ENCODE measurements at places on chromosomes 6 and 20.

DNA sequence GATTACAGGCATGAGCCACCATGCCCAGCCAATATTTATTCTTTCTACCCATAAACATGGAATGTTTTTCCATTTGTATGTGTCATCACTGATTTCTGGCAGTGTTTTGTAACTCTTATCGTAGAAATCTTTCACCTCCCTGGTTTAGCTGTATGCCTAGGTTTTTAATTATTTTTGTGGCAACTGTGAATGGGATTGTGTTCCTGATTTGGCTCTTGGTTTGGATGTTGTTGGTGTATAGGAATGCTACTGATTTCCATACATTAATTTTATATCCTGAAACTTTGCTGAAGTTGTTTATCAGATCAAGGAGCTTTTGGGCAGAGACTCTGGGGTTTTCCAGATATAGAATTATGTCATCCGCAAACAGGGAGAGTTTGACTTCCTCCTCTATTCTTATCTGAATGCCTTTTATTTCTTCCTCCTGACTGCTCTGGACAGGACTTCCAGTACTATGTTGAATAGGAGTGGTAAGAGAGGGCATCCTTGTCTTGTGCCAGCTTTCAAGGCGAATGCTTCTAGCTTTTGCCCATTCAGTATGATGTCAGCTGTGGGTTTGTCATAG lies 198.6 kb downstream of the ZDHHC14 start:
- no peak for DNase-seq

DNA sequence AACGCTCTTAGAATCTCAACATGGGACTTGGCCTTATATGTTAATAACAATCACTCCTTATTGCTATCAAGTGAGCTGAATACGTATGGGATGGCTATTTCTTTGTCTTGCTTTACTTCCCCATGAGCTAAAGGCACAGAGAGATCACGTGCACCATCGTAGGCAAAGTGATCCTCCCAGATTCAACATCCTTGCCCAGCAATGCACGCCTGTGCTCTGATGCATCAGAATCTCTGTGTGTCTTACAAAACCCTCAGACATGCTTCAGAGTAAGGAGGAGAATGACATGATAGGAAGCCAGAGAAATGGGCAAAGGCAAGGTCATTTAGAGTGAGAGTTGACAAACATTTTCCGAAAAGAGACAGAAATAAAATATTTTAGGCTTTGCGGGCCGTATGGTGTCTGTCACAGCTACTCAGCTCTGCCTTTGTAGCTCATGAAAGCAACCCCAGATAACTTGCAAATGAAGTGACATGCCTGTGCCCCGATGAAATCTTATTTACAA lies 277.6 kb upstream of the CDH4 start:
- no peak for DNase-seq

DNA sequence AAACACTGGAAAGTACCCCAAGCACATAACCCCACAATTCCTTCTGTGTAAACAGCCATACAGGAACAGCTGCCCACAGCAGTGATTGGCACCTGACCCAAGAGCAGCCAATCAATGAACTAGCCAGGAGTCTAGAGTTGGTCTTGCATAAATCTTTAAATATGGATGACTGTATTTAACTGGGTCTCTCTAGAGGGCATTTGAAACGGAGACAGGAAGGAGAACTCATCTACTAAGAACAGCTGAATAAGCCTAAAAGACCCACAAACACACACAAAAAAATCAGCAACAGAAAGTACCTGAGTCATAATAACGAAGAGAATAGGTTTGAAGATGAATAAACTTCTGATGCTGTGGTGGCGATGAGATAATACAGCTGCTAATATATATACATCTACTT lies 49.0 kb upstream of the ASF1A start:
- DNase-seq = no peak

DNA sequence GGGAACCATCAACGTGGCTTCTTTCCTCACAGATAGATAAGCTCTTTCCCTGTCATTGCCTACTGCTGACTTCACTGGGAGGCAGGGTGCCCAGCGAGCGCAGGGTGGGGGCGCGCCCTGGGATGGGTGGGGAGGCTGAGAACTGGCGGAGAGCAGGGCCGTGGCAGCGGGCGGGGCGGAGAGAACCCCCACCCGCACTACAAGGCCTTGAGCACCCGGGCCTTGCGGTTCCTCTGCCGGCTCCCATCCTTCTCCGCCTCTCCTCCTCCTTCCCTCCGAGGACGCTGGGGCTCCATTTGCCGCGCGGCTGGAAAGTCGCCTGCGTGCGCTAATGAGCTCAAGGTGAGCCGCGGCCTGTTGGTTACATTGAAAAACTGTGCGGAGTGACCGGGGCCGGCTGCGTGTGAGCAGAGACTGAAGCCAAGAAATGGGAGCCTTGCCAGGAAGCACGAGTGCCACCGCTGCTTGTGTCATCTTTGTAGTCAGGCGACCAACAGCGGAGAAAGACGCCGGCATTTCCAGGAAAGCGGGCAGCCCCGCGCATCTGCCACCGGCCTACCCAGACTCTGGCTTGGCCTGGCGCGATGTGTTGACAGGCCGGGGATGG lies 963.5 kb upstream of the SLC35B3 start:
- DNase-seq = no peak
